ENCODE measurements at places on chromosomes 2 and 18. TPM values are rescaled to one million over a fixed set of nuclear protein-coding genes. Genes with fewer than 3 reads are reported as not detected.

DNA sequence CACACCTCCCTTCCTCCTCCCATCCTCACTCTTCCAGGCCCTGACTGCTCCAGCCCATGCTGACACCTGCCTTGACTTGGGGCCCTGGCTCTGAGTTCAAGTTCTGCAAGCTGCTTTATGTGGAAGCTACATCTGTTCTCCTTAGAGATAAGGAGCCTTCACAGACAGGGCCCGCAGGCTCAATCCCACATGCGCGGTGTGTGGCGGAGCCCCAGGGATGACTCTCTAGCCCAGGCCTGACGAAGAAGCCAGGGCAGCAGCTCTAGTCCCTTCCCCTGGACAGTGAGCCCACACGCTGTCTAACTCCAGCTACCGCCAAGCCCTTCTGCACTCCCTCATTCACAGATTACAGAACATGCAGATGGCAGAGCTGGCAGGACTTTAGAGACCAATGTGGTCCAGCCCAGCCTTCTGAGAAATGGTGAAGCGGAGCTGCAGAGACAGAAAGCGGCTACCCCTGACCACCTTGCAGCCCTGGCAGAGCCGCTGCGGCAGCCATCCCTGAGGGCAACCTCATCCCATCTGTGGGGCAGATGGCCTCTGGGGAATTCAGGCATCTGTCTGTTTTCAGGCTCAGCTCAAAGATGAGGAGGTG, 304.3 kb downstream of the CELF4 start:
- no peak for DNase-seq

DNA sequence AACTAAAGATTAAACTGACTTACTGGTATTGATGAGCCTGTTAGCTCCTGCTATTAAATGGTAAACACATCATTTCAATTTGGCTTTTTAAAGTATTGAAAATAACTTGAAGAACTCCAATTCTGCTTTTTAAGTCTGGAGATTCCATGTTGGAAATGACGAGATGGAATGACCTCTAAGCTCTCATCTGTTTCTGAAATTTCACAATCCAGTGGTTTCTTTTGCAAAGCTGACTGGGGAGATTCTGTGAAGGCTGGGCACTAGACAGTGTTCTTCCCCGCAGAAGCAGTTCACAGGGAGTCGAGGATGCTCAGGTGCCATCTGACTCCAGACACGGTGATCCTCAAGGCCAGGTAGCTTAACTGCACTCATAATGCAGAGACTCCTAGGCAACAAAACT, 44.7 kb downstream of the DHRS9 start:
- no peak for DNase-seq

GRCh38 chr2:41741951-41742595, 305.7 kb upstream of the PKDCC start:
- DNase-seq = no peak

GRCh38 chr2:104050656-104051242, 803.2 kb upstream of the POU3F3 start:
- no peak for DNase-seq

DNA sequence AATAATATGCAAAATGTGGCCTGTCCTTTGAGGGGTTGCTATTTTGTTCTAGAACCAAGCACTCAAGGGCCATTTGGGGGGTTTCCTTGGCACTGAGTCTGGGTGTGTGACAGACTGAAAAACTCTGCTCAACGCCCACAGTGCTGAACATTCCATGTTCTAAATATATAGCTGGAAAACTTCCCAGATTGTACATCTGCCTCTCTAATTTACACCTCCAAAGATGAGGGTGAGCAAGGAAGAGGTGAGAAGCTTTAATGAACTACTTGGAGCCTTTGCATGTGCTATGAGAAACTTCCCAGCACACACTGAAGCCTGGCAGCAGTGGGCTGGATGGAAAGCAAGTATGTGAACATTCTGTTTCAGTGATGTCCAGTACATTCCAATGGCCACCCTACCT, 296.7 kb upstream of the KCNH7 start:
- DNase-seq = no peak

DNA sequence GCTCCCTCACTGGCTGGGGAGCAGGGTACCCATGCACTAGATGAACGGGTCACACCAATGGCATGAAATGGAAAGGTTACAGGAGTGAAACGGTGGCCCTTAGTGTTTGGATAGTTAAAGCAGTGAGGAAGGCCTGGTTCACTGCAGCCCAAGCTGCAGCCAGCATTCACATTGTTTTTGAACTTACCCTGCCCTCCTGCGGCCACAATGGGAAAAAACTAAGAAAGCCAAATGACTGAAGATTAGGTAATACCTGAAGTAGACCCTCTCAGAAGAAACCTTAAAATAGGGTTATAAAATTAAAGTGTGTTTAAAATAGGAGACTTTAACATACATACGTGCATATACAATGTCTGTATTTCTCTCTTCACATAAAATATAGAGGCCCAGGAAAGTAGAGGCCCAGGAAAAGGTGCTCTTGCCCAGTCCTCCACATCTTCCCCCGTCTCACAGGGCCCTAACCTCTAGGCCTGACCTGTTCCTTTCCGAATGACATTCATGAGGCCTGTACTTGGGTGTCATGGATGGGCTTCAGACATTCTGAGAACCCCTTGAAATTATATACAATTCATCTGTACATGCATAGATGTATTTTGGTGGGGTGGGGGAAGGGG, 33.3 kb downstream of the DOK1 start:
- peak; percentile 64 for DNase-seq

DNA sequence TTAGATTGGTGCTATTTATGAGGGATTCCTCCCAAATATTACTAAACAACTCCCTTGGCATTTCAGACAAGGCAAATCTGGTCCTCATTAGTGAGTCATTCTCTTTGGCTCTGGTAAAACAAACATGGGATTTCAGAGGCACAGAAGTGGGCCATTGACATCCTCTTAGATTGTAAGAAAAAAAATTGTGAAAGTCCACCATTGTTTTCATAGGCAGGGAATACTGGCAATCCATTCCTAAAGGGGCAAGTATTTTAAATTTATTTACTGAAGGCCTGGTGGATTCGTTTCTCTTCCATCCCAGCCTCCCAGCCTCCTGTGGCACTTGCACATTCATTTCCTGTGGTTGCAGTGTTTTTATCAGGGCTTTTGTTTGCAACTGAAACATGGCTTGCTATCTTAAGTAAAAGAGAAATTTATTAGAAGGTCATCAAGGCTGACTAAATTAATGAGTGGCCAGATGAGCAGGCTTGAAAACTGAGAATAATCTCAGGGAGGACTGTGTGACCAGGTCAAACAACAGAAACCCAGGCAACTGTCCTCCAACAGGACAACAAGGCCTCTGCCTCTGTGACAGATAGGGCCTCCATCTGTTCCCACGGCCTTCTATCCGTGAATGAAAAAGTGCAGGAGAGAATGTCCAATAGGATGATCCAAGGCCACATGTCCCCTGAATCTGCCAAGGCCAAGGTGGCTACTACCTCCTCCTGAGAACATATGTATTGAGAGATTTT, 23.1 kb upstream of the TNFAIP6 start:
- no peak for DNase-seq

GRCh38 chr18:3603421-3604234, 153.7 kb downstream of the TGIF1 start:
- DNase-seq = no peak

DNA sequence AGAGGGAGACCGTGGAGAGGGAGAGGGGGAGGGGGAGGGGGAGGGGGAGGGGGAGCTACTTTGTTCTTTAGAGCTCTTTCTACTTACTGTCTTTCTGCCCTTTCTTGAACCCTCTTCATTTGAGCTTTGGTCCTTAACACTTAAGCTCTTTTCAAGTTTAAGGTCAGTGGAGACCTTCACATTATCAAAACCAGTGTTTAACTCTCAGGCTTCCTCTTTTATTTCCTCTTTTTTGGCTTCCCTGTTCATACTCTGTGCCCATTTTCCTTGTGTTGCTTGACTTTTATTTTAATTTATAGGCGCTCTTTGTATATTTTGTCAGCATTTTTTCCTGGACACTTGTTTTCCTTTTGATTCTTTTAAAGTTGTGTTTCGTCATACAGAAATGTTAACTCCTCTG, 37.1 kb downstream of the ACSL3 start:
- no peak for DNase-seq

- DNase-seq = no peak
Observed at GRCh38 chr18:34153711-34154110, 71.0 kb downstream of the NOL4 start.

DNA sequence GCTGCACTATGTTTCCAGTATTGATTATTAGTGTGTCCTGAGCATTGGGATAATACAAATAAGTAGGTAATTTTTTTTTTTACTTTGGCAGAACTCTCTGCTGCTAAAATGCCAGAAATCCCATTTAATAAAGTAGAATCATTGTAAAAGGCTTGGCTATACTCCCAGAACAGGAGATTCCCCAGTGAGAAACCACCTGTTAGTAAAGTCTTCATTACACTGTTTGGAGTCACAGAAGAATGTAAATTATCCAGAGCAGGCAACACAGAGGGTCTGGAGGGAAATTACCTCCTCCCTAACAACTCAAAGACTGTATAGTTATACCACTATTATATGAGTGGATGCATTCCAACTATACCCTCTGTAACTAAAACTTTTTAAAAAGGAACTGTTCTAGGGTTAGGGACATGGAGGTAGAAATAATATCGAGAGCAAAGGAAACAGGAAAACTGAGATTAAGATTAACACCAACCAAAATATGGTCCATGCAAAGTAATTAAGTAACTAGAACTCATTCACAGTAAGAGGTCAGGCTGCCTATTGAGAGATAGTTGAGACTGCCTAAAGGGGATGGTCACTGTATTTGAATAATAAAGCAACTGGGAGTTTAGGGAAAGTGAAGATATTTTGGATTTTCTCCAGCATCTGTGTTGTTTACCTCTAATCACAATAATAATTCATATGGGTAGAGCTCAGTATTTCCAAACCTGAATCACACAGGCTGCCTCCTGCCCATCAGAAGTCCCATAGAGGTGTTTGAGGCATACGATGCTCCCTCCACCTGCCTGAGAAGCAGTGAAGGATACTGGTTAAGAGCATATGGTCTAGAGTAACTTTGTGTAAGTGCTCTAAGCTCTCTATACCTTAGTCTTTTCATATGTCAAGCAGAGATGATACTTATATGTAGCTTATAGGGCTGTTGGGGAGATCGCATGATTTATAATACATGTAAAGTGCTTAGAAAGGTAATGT, 34.4 kb downstream of the MAP2 start:
- DNase-seq = no peak

DNA sequence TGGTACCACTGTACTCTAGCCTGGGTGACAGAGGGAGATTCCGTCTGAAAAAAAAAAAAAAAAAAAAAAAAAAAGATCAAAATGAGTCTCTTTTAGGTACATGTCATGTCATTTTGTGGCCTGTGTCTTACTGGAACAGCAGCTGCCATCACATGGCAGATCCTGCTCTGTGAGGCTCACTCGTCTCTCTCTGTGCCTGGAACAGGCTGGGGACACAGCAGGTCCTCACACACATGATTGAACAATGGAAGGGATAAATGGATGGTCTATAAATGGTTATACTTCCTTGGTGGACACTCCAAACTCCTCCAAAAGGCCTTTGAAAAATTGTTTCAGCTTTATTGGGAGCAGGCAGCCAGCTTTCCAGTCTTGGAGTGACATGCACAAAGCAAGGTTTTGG, 236.2 kb upstream of the COPS8 start:
- DNase-seq = no peak

GRCh38 chr2:134536296-134536695, 182.5 kb downstream of the TMEM163 start:
- DNase-seq = no peak

- DNase-seq = peak; percentile 7
Observed at GRCh38 chr18:79890674-79891073, 60.8 kb downstream of the SLC66A2 start.

- DNase-seq = no peak
Observed at GRCh38 chr2:154698296-154698720, at the start of gene KCNJ3. KCNJ3 (plus strand) TSS chr2:154698695; CDS start chr2:154698776, 81 bp downstream.

DNA sequence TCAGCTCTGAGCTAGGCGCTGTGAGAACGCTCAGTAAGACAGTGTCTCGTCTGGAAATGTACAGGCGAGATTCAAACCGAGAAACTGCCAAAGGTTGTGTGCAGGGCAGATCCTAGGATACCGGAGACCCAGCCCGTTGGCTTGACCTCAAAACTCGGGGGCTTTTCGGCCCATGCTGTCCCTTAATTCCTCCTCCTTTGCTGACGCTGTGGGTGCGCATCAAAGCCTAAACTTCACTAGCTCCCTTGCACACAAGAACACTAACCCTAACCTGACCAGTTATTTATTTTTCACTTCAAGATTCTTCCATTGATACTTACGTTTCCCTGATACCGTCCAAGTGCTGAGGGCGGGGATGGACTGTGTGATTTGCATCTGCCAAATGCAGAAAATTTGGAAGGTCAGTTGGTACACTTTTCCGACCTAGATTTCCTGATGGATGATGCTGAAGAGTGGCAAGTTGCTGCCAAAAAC, 1.0 kb upstream of the AAK1 start:
- no peak for DNase-seq

DNA sequence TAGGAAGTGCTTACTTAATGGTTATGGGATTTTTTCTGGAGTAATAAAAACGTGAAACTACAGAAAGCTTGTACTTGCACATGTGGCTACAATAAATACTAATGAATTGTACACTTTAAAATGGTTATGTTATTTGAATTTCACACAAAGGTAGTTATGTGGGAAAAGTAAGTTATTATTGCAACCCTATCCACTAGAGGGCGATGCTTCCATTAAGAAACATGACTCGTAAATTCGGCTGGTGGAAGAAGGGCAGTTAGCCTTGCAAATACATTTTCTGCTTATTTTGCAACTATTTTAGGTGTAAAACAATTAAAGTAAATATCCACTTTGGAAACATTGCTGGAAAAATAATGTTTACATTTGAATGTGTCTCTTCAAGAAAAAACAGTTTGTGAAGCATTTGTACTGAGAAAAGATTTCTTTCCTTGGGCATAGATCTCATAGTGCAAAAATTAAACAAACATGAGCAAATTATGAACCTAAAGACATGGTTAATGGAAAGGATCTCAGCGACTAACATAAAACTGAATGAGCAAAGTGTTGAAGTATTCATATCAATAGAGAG, 68.1 kb upstream of the CSRNP3 start:
- DNase-seq = no peak

DNA sequence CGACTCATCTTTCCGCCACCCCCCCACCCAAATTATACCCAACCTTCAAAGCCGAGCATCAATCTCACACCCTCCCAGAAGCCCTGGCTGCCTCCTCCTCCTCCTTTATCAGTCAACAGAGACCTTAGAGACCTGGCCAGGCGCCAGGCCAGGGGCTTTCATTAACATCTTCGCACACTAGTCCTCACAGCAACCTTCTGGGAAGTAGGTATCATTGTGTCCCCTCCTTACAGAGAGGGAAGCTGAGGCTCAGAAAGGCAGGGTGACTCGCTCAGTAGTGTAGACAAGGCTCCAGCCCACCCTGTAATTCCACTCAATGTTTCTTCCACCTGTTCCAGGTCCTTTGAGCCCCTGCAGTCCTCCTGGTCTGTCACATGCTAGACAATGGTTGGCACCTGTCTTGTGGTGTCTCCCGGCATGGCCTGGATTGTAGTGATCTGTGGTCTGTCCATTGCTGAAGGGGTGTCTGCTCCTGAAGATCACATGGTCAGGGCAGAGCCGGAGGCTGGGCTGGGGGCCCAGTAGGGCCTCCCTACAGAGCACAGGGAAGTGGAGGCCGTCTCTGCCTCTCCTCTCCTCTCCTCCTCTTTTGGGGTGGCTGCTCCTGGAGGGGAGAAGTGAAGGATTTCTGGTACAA, 36.0 kb downstream of the KLHL29 start:
- no peak for DNase-seq

DAW1 gene
- not detected for total RNA-seq

RPRM gene
- not detected for total RNA-seq

RUFY4 gene
- not detected for total RNA-seq

FOXI3 gene
- not detected for total RNA-seq

FABP1 gene
- not detected for total RNA-seq

ZNF385B gene
- 0.35 TPM for total RNA-seq

NT5C1B gene
- total RNA-seq = not detected

PLCL1 gene
- 96.2 TPM for total RNA-seq

CD8B2 gene
- total RNA-seq = not detected

BOD1L2 gene
- not detected for total RNA-seq

Measured in Right ventricle myocardium inferior (tissue), 1 donor.